ENCODE measurements at places on chromosomes 6 and 20. TPM values are rescaled to one million over a fixed set of nuclear protein-coding genes. Genes with fewer than 3 reads are reported as not detected.

- DNase-seq: peak; percentile 40
Measured at GRCh38 chr20:8309634-8310033, 177.6 kb downstream of the PLCB1 start.

GRCh38 chr6:167979436-167980139, 17.9 kb upstream of the KIF25 start:
- no peak for DNase-seq

- DNase-seq: peak; percentile 60
Measured at GRCh38 chr6:37623666-37624065, 74.0 kb downstream of the MDGA1 start.

The TP53TG5 gene
- polyA plus RNA-seq: 0.55 TPM

Measured in GM23248 (cell line).